HS-5 (cell line): ENCODE measurements at places on chromosomes 11 and 22.

- no peak for DNase-seq
Measured at GRCh38 chr11:33214767-33215166, 42.4 kb upstream of the HIPK3 start.

GRCh38 chr11:119743006-119743405 is 14.0 kb upstream of the NECTIN1 start:
- no peak for DNase-seq

DNA sequence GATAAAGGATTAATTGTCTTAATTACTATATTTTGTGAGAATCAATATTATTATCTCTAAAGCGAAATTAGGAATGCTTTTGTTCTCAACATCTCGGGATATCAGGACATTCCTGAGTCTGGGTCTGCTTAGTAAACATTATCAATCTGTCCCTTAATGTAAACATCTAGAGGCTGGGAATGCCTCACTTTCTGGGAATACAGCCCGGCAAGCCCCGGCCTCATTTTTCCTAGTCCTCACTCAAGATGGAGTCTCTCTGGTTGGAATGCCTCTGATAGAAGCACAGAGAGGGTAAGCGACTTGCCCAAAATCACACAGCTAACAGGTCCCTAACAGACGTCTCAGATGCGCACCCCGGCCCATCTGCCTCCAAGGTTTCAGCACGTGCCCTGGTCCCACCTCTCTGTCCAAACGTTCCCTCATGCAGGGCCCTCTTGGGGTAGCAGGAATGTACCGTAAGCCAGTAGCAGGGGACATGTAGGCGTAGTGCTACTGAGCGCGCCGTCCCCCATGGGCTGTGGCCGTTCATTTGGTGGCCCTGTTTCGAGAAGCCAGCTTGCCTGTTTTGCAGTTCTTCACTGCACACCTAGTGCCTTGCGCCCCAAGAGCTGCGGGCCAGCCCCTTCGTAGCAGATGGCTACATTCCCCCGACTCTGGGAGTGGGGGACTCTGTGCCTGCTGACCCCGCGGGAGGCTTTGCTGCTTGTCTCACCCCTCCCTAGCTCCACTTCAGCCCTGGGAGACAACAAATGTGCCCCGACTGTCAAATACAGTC is 62.2 kb upstream of the FADD start:
- DNase-seq: no peak

DNA sequence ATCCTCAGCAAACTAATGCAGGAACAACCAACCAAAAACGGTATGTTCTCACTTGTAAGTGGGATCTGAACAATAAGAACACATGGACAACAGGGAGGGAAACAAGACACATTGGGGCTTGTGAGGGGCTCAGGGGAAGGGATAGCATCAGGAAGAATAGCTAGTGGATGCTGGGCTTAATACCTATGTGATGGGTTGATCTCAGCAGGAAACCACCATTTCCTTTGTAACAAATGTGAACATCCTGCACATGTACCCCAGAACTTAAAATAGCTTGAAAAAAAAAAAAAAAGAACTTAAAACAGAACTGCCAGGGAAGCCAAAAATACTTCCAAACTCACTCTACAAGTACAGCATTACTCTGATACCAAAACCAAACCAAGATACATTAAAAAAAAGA is 33.8 kb downstream of the CASP4 start:
- no peak for DNase-seq

DNA sequence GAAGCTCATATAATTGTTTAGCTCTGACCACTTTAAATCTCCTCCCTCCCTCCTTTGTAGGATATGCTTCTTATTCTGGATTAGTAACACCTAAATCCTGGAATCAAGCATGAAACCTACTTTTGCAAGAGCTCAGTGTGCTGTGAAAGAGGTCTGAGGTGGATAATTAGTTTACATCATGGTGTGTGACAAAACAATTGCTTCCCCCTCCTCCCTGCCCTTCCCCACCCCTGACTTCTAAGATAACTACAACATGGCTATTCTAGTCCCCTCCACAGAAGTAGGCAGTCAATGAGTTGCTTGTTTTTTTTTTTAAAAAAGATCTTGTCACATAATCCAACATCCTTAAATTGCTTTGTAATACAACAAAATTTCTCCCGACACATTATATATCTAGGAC is 314.0 kb downstream of the CADM1 start:
- no peak for DNase-seq

DNA sequence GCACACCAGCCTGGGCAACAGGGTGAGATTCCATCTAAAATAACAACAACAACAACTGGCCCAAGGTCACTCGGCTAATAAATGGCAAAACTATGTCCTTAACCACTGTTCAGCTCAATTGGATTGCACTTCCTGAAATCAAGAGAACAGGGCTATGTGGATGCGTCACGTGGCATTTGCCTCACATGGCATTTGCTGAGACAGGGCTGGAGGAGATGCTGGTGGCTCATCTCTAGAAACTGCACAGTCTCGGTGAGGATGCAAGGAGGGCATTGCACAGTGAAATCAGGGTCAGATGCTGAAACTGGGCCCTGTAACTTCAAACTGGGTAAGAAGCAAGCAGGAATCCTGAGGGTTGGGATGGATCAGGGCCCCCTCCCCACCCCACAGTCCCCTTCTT is 171.9 kb downstream of the BUD13 start:
- no peak for DNase-seq

DNA sequence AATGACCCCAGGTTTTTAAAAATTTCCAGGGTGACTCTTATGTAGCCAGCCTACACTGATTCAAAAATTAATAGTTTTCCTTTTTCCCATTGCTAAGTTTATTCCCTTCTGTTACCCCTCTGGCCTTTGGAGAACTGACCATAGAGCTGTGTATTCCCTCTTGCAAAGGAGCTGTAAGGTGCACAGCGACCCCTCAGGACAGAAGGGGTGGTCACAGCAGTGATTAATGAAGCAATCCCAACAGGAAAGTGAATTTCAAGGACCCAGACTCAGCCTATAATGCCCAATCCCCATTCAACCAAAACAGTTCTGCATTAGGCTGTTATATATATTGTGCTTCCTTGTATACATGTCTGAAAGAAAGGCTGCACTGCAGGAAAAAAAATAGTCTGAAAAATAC is 147.1 kb downstream of the WT1 start:
- DNase-seq: no peak

DNA sequence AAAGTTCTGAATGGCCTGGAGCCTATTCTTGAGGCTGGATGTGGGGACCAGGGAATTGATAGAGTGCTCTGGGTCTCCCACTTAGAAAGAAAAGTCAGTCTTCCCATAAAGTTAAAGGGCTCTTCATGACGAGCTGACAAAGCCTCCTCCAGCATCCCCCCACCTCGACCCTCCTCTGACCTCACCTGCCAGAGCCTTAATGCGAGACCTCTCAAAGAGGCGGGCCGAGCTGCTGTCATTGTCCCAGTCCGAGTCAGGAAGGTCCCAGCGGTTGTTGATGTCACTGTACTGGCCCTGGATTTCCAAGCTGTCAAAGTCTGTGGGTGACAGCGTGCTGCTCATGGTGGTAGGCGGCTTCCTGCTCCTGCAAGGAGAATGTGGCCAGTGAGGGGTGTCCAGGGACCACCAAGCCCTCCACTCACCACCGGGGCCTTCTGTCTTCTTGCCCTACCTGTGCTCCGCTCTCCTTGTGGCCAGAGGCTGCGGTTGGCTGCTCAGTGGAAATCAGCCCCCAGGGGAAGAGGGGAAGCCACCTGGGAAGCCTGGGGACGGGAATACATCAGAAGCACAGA is 8.0 kb downstream of the SPTBN2 start:
- no peak for DNase-seq

GRCh38 chr22:36355362-36355761 is 32.4 kb downstream of the MYH9 start:
- DNase-seq: no peak

DNA sequence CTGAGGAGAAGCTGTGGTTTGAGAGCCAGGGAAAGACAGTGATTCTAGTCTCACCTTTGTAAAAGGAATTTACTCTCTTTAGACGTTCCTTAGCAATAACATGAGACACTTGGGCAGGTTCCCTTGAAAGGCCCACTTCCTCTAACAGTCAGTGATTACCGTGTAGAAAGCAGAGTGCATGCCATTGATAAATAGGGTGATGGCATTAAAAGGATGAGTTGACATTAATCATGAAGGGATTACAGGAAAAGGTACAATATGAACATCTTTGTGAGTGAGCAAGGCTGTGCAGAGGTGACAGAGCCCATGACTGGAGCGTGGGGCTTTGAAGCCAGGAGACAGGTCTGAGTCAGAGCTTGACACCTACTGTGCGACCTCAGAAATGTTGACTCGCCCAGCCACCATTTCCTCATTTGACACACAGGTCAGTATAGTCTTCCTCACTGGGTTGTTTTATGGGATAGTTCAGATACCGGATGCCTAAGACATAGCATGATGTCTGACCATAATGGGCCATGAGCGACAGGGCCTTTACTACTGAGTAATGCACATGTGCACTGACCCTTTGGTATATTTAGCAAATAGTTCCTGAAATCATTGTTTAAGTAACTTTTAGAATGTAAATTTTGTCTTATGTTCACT is 341.7 kb upstream of the MTNR1B start:
- DNase-seq: peak; percentile 55

DNA sequence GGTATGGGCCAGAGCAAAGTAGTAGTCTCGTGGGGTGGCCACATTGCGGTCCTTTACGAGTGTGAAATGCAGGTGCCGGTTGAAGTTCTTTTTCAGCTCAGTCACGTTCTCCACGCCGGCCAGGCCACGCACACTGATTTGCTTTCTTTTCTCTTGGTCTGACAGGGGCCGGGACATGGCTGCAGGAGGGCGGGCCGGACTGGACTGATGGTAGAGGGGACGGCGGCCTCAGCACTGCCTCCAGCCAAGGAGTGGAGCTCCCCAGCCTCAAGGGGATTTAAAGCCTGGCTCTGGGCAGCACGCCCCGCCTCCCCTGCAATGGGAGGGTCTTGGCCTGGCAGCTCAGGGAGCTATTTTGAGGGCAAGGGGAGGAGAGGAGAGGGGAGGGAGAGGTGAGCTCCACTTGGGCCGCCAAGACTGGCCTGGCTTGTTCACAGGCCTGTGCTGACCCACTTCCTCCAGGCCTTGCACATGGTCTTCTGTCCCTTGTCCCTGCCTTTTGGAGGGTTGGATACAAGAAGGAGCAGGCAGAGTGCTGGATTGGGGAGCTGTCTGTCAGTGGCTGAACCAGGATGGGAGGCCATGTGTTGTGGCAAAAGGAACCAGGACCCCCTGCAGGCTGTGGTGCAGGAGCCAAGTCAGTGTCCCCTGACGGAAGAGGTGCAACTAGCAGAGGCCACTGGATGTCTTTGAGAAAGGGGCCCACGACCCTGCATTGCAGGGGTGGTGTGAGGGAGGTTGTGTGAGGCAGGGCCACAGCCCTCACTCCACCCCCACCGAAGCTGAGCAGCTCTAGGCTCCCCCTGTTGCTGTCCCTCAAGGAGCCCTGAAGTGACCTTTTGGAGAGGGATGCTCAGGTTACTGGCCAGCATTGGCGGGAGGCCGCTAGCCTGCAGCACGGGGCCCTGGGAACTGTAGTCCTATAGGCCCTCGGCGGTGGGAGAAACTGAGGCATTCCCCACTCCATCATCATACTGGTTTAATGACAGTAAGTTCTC is at the start of gene PYGM:
TSS of gene PYGM (minus strand) at position 253 of the 998 bp plus-strand sequence. CDS start at position 177, 76 bp downstream.
- DNase-seq: no peak

- DNase-seq: no peak
Measured at GRCh38 chr11:128394431-128395089, 192.8 kb downstream of the ETS1 start.

GRCh38 chr22:48738204-48738980 is 1089.3 kb downstream of the BRD1 start:
- no peak for DNase-seq

- no peak for DNase-seq
Measured at GRCh38 chr11:118171269-118172062, 5.0 kb downstream of the SCN2B start.

GRCh38 chr22:43385770-43386641 is 25.8 kb upstream of the MPPED1 start:
- DNase-seq: peak; percentile 26

GRCh38 chr11:43573873-43574272 is 106.7 kb upstream of the HSD17B12 start:
- DNase-seq: no peak

- DNase-seq: no peak
Measured at GRCh38 chr22:42074132-42074811, at the start of gene PHETA2. TSS of gene PHETA2 (plus strand) at chr22:42074248. CDS start at chr22:42077294, 3,046 bp downstream.

DNA sequence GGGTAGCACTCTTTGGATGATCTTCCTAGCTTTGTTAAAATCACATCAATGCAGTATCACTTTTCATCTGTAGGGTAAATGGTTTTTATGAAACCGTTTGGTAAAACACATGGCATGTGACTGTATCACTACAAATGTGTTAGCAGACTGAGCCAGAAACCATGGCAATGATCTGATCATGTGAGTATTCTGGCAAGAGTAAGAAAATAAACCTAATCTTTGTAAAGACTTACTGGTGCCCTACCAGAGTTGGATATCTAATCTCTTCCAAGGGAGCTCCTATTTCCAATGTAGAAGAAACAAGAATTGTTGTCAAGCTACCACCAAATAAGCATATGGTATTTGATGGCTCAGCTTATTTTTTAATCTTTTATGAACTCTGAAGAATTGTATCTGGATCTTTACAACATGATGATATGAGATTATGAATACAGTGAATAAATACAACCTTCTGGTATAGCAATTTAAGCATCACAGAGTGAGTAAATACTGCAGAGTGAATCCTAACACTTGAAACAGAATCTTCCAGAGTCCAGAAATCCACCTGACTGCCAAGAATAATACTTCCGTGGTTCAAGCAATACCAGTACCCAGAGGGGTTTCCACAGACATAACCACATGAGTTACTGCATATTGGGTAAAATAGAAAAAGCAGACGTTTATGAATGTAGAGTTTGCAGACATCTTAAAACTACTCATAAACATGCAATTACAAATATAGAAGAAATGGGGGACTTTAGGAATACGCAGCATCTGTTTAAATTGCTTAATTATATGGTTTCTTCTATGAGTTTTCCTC is 238.8 kb downstream of the TTC28 start:
- DNase-seq: no peak

DNA sequence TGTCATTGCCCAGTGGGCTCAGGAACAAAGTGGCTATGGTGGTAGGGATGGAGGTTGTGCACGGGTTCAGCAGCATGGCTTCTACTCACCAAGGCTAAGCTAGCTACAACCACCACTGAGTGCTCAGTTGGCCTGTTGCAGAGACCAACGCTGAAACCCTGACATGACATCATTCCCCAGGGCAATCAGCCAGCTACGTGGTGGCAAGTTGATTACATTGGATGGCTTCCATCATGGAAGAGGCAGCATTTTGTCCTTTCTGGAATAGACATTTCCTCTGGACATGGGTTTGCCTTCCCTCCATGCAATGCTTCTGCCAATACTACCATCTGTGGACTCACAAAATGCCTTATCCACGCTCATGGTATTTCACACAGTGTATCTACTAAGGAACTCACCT is 634.3 kb downstream of the OPCML start:
- DNase-seq: no peak
